NCI-H1930 (cell line): ENCODE measurements at places on chromosomes 11 and 22.

GRCh38 chr11:30508594-30508993 is 77.6 kb downstream of the MPPED2 start:
- DNase-seq: no peak

DNA sequence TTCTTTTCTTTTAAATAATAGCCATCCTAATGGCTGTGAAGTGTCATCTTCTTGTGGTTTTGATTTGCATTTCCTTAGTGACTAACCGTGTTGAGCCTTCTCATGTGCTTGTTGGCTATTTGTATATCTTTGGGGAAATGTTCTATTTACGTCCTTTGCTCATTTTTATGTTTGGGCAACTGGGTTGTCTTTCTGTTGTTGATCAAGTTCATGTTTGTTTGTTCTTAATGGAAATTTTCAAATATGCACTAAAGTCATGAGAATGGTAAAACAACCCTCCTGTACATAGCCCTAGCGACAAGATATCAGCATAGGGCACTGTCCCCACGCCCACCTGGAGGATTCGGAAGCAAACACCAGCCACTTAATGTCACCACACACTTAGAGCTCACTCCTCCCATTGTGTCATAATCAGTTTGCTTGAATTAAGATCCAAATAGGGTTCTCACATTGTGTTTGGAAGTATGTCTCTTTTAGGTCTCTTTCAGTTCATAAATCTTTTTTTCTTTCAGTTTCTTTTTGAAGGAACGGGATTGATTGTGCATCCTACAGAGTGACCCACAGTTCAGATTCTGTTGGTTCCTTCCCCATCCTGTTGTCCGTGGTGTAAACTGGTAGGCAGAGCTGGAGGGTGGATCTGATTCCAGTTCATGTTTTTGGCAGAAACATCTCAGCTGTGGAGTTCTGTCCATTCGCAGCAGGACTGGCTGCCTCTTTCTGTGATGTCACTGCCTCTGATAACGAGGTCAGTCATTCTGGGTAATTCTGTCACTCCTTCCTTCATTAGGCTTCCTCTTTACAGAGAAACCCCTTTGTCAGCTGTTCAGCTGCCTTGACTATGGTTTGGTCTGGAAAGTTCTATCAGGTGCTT is 26.4 kb upstream of the ADORA2A start:
- no peak for DNase-seq

GRCh38 chr11:131228378-131228777 is 142.0 kb upstream of the NTM start:
- DNase-seq: no peak

DNA sequence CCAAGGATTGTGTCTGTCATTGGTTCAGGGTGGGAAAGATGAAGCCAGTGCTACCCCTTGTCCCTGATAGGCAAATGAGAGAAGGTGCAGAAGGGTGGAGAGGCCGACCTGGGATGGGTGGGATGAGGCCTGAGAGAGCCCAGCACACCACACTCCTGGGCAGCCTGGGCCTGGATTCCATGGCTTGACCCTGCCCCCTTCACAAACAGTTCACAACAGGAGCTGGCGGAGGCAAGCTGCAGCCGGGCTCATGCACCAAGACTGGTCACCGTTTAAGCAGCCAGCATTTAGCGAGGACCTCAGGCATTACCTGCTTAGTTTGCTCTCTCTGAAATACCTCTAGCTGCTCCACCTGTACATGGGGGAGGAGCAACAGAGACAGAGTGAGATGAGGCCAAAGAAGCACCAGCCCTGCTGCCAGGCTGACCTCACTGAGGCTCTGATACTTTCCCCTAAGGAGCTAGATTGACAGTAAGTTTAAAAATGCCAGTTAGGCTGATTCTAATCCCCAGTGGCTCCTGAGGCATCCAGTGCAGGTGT is 13.5 kb downstream of the IL18BP start:
- DNase-seq: no peak

DNA sequence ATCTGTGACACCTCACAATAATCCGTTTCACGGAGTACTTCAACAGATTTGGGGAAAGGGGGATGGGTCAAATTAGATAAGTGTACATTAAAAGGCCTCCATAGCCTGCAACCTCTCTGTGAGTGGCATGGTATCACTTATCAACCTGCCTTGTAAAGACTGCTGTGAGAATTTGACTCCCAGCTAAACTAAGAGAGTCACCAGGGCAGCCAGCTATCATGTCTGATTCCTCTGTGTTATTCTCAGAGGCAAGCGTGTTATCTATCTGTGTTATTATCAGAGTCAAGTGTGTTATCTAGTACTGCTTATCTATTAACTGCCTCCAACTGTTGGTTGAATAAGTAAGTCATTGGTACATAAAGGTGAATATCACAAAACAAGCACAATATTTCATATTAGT is 4.1 kb upstream of the FAM83F start:
- no peak for DNase-seq

DNA sequence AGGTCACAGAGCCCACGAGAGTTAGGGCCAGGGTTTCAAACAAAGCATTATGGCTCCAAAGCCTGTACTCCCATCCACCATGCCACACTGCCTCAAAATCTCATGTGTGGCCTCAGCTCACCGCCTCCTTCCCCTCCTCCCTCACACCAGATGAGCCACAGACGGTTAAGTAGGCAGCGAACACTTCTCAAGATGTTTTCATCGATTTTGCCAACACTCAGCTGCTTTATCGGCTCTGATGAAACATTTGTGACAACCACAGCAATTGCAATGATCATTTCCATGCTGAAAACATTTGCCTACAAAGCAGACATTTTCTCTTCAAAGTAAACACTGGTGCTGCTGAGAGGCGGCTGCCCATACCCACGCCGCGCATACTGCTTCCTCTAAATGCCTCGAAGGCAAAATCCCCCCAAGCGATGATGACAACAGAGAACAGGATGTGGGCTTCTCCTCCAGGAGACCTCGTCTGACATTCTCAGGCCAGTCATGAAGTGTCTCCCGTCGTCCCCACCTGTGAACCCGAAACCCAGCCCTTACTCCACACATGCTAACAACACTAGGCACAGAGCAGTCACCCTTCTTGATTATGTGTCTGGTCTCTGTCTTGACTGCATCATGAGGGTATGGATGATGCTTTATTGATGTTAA is 599.2 kb downstream of the SOX6 start:
- DNase-seq: no peak

DNA sequence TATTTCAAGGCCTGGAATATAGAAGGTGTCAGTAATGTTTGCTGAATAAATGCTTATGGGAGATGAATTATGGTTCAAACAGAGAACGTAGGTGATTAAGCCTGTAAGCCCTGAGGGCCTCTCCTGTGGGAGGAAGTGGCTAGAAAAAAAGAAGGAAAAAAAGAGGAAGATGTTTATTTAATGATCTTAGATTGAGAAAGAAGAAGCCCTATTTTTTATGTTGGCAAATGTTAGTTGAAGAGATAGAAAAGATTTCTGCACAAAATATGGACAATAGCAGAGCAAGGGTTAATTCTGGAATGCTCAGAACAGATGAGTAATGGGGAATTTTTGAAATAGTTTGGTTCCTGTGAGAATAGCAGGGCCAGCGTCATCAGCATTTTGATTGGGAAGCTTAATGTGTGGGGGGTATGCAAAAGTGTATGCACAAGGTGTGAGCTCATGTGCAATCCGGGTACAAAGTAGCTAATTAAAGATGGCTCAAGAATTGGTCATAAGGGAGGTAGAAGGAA is 95.7 kb downstream of the TEAD1 start:
- no peak for DNase-seq

- DNase-seq: no peak
Measured at GRCh38 chr11:117232911-117233409, 489 bp downstream of the RNF214 start.

- DNase-seq: no peak
Measured at GRCh38 chr22:17633217-17633997, 4.9 kb upstream of the ATP6V1E1 start.
